NCI-H748 treated with DMSO at 0.1 percent for 48 hours (cell line): ENCODE measurements at places on chromosomes 4 and X.

GRCh38 chr4:144667500-144667899 is 21.5 kb downstream of the HHIP start:
- no peak for DNase-seq

DNA sequence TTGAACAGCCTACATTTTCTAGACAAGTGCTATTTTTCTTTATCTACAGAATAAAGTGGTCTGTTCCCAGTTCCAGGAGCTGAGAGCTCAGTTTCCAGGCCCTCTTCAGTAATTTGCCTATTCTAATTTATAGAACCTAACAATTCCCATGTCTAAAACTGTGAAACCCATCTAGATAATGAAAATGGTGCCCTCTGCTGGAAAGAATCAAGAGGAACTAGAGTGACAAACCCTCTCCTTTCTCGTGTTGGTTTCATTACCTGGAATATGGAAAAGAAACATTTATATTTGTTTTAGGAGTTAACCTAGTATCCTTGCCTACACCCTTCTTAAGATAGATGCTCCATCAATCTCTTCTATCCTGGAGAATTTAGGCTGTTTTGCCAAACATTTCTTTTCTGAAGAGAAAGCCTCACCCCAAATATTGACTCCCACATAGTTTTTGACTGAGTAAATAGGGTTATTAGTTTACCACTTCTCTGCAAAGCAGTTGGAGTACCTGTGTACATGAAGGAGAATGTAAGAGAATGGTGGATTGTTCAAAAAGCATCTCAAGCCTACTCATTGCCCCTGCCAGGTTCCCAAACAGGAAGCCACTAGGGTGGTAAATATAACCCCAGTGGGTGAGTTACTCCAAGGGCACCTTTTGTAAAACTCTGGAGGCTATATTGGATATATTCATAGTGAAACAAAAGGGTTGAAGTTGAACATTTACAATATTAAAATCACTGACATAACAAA is 121.6 kb downstream of the RASL11B start:
- DNase-seq: peak; percentile 48

- DNase-seq: no peak
Observed at GRCh38 chrX:386768-387575, at the start of gene PPP2R3B. Gene PPP2R3B (minus strand): TSS chrX:386907. CDS start chrX:386691, 216 bp downstream.

GRCh38 chr4:59553721-59554091 is 1646.4 kb upstream of the ADGRL3 start:
- DNase-seq: no peak

DNA sequence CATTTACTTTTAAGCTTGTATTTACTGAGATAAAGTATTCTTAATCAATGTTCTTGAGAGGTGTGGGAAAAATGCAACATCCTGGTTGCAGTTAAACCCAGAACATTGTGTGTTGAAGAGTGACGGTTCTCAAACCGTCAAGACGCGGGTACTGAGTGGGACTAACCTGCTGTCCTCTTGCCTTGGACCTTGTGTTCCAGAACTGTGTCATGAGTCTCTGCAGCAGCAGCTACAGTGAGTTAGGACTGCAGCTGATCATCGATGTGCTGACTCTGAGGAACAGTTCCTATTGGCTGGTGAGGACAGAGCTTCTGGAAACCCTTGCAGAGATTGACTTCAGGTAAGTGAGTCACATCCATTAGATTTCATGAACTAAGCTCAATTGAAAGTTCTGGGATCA is 59.7 kb downstream of the HTT start:
- DNase-seq: no peak

DNA sequence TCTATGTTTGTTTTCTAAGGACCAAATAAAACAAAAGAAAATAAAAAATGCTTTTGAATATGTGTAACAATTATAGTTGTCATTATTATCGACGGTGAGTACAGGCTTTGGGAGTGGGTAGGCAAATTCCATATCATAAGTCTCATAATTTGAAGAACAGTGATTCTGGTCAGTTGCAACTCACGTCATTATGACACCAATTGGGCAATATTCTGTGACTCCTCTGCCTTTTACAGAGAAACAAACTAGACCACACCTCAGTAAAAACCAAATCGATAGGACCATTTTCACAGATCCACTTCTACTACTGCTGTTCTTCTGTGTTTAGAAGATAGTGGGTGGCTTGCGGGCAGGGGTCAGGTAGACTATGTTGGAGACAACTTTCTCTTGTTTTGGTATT is 250.1 kb downstream of the C4orf33 start:
- DNase-seq: no peak
